ENCODE measurements at places on chromosomes 11 and 22.

GRCh38 chr22:25827415-25827814, 85.4 kb downstream of the MYO18B start:
- peak; percentile 40 for DNase-seq

GRCh38 chr22:45208993-45209838, 31.5 kb downstream of the KIAA0930 start:
- peak; percentile 64 for DNase-seq

GRCh38 chr11:117840881-117841550, 16.5 kb upstream of the FXYD2 start:
- DNase-seq, result peak; percentile 4

- no peak for DNase-seq
Measured at GRCh38 chr11:69498614-69499175, 17.2 kb downstream of the LINC01488 start.

DNA sequence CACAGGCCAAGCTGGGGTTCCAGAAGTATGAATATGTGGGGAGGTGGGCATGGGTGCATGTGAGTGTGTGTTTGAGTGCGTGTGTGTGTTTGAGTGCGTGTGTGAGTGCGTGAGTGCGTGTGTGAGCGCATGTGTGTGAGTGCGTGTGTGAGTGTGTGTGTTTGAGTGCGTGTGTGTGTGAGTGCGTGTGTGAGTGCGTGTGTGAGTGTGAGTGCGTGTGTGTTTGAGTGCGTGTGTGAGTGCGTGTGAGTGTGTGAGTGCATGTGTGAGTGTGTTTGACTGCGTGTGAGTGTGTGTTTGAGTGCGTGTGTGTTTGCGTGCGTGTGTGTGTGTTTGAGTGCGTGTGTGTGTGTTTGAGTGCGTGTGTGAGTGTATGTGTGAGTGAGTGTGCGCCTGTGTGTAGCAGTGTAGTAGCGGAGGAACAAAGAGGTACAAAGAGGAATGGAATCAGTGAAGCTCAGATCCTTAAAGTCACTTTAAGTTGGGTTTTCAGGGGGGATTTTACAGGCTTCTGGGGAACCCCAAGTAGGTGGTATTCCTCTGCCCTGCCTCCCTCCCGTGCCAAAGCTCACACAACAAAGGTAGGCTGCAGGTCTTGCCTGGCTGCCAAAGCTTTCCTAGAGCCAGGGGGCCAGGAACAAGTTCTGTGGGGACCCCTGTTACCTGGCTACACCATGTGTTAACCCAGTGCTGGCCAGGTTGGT, 137.1 kb downstream of the KIRREL3 start:
- no peak for DNase-seq

DNA sequence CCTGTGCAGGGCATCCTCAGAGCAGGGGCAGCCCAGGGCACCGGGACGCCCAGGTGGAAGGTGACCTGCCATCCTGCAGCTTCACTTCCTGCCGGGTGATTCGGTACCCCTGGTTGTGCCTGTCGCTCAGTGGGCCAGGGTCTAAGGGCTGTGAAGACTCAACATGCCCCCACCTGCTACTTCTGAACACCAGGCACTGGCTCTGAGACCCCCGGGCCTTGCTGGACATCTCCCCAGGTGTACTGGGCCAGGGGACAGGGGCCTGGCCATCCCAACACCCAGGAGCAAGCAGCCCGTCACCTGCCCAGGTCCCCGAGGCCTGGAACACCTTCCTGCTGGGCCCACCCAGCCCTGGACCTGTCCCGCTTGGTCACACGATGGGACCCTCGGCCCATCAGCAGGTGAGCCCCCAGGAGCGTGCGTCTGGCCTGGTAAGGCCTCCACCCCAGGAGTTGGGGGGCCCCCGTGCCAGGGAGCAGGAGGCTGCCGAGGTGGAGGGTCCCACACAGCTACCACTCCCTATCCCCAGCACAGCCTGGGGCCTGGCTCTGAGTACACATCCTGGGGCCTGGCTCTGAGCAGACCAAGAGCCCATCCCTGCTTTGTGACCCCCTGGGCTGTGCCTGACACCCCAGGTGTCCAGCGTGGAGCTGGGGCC, 3.9 kb upstream of the MUC5B start:
- DNase-seq, result peak; percentile 57

DNA sequence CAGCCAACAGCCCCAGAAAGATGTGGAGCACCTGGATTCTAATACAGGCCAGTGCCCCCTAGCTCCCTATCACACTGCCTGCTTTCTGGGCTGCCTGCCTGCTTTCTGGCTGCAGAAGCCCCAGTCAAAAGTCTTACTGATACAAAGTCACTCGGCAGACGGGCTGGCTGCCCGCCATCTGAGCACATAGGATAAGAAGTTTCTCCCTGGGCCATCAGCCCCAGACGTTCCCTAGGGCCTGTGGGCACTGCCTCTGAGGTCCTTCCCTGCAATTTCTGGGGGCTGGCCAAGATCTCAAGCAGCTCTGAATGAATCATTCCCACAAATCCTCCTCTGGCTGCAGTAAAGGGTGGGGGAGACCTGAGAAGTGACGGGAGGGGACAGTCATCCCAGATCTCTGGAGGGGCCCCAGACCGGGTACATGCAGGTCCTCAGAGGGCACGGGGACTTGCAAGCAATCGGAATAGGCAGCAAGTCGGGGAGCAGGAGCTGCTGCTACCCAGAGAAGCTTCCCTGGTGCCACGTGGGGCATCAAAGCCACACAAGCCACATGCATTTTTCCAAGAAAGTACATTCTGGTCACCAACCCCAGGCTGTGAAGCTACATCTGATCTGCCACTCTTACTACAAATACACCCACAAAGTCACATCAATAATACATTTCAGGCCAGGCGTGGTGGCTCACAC, 4.7 kb downstream of the TPST2 start:
- DNase-seq, result no peak

DNA sequence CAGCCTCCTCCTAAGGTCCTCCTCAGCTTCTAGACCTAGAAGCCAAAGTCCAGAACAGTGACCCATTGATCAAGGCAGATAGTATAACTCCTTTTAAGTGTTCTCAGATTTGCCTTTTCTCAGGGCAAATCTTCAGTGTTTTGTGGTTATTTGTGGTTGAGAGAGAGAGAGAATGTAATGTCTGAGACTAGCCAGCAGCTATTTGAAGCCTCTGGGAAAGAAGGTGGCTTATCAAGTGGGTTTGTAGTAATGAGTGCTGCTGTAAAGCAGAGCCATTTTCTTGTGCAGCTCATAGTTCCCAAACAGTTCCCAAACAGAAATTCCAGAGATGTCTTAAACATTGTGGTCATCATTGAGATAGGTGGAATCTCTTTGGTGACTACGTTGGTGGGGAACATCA, 89.5 kb downstream of the RNF169 start:
- no peak for DNase-seq

GRCh38 chr11:58958500-58958899, 19.2 kb downstream of the GLYATL1 start:
- peak; percentile 15 for DNase-seq

DNA sequence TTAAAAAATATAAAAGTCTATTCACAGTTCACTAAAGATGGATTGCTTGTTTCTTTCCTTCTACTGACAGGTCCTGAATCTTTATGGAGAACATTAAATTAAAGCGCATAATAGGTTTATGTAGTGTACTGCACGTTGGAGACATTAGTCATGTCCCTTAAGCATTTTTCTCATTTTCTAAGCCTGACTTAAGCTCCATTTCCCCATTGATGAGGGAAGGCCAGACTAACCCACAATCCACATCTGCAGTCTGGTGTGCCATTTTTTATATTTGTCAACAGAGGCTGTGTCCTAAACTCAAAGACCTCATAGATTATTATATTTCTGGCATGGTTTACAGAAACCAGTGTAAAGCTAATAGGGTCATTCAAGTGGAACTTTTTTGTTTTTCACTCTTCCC, 39.9 kb downstream of the CADM1 start:
- DNase-seq, result no peak

GRCh38 chr11:2235588-2236326, 34.6 kb downstream of the ASCL2 start:
- DNase-seq, result no peak
